Neuronal stem cell (in vitro differentiated cells): ENCODE measurements at places on chromosomes 12 and 14.

GRCh38 chr12:113086249-113087164, 30.0 kb downstream of the DTX1 start:
- no peak for DNase-seq

DNA sequence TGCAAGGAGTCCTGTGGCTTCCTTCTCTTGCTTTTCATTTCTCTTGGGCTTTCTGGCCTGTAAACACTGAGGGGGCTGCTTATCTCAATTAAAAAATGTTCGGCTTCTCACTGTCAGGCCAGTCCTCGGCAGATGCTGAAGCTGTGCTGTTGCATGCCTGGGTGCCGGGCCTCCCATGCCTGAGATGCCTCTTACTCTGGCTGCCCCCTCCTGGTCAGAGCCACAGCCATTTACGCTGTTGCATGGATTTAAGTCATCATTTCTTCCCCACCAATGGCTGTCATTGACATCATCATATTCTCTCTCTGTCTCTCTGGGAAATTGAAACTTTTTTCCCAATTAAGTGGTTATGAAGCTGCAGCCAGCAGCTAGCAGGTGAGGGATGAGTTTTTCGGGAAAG, 53.7 kb downstream of the FOXN4 start:
- no peak for DNase-seq

DNA sequence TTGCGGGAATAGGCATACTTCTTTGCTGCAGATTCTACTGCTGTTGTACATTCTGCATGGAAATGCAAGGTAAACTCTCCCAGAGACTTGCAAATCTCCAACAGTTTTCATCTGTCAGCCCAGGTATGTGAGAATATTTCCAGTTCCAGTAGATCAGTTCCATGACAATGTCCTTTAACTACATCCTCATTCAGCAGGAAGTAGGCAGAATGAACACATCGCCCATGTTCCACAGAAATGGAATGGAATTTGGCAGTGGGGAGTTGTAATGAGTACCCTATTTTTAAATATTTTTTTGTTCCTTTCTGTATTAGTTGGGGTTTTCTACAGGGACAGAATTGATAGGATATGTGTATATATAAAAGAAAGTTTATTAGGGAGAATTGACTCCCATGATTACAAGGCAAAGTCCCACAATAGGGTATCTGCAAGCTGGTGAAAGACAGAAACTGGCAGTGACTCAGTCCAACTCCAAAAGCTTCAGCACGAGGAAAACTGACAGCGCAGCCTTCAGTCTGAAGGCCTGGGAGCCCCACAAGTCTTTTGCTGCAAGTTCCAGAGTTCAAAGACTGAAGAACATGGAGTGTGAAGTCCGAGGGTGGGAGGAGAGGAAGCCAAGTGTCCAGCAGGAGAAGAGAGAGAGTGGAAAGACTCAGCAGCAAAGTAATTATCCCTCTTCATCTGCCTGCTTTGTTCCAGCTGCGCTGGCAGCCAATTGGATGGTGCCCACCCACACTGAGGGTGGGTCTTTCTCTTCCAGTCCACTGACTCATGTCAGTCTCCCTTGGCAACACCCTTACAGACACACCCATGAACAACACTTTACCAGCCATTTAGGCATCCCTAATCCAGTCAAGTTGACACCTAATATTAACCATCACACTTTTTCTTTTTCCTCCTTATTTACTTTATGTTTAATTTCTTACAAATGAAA, 110.4 kb upstream of the SCAF11 start:
- no peak for DNase-seq

DNA sequence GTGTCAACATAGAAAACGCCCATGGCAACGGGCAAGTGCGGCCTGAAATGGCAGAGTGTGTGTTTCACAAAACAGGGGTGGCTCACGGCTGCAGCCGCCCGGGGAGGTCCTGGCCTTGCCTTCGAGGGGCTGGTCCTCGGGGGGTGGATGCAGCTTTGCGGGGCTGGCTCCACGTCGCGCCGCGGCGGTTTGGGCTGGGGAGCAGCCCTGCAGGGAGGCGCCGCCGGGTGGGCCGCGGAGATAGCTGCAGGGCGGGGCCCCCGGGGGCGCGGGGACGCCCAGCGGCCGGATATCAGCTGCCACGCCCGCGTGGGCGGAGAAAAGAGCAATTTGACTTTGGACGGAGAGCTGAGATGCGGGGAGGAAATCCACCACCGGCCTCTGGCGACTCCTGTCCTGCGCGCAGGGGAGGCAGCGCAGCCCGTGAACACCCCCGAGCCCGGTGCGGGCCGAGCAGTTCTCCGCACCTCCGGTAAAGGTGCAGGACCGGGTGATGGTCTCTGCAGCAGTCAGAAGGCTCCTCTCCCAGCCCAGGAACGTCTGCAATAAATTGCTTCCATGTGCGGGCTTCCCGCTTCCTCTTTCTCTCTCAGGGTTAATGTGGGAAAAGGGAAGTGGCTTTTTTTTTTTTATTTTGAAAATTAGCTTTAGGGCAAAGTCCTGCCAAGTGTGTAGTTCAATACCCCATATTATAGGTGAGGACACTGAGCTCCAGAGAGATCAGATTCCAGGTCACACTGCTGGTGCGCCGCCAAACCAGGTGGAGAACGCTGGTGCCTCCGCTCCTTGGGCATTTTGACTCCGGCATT, 110.5 kb downstream of the ARF6 start:
- DNase-seq: peak; percentile 29
